Activated naive CD8-positive, alpha-beta T cell treated with anti-CD3 and anti-CD28 coated beads for 36 hours (primary cell): ENCODE measurements at places on chromosomes 7 and 10. TPM values are rescaled to one million over a fixed set of nuclear protein-coding genes. Genes with fewer than 3 reads are reported as not detected.
A peak's percentile ranks its signal among the peaks of the same experiment; 100 is the strongest.

The SMURF1 gene
- total RNA-seq: 12.3 TPM

The PRPF18 gene
- 22.9 TPM for total RNA-seq

The OPN4 gene
- not detected for total RNA-seq

GRCh38 chr7:138981332-138982203 is at the start of gene KIAA1549:
Gene KIAA1549, minus strand, starts transcription at chr7:138981389. Its CDS starts 120 bp downstream, at chr7:138981269.
- H3K4me3 ChIP-seq: peak within 1 kb of the TSS; percentile 85
- peak within 1 kb of the TSS; percentile 38 for H3K27ac ChIP-seq
- H3K27me3 ChIP-seq: peaks cover 41% of the 10 kb centered on the region
- peaks cover 10% of the 10 kb centered on the region for H3K4me1 ChIP-seq
- no peaks in the 10 kb centered on the region for H3K36me3 ChIP-seq

GRCh38 chr10:47406870-47407691 is 23.0 kb upstream of the ZNF488 start:
- DNase-seq: no peak
- no peak overlapping the region for H3K27ac ChIP-seq
- H3K27me3 ChIP-seq: no peaks in the 10 kb centered on the region

GRCh38 chr7:31764462-31764861 is 77.4 kb downstream of the PPP1R17 start:
- no peaks in the 10 kb centered on the region for H3K36me3 ChIP-seq
- DNase-seq: no peak
- H3K27me3 ChIP-seq: no peaks in the 10 kb centered on the region
- no peak overlapping the region for H3K27ac ChIP-seq

- H3K27me3 ChIP-seq: no peaks in the 10 kb centered on the region
- H3K27ac ChIP-seq: no peak overlapping the region
- no peak overlapping the region for H3K4me3 ChIP-seq
- no peak for DNase-seq
- no peaks in the 10 kb centered on the region for H3K4me1 ChIP-seq
Observed at GRCh38 chr10:68594405-68594804, 34.3 kb downstream of the TET1 start.

DNA sequence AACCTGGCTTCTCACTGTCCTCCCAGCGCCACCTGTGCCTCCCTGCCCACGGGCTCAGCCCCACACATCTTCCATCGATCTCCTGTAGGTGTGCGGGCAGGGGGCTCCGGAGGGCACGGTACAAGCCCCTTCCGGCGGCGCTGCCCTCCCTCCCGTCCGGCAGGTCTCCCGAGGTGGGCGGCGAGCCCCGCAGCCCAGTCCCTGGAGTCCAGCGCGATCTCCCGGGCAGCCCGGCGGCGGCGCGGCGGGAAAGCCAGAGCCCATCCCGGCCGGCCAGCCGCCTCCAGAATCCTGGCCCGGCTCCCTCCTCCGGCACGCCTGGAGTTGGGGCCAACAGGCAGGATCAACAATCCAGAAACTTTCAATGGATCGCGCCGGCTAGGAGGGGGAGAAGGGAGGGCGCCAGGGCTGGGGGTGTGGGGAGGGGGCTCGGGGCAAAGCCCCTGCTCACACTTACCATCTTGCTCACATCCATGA is 100.1 kb downstream of the HIP1 start:
- peaks cover 9% of the 10 kb centered on the region for H3K27me3 ChIP-seq
- DNase-seq: no peak
- no peaks in the 10 kb centered on the region for H3K36me3 ChIP-seq
- no peak overlapping the region for H3K27ac ChIP-seq
- H3K4me1 ChIP-seq: peaks cover 7% of the 10 kb centered on the region

DNA sequence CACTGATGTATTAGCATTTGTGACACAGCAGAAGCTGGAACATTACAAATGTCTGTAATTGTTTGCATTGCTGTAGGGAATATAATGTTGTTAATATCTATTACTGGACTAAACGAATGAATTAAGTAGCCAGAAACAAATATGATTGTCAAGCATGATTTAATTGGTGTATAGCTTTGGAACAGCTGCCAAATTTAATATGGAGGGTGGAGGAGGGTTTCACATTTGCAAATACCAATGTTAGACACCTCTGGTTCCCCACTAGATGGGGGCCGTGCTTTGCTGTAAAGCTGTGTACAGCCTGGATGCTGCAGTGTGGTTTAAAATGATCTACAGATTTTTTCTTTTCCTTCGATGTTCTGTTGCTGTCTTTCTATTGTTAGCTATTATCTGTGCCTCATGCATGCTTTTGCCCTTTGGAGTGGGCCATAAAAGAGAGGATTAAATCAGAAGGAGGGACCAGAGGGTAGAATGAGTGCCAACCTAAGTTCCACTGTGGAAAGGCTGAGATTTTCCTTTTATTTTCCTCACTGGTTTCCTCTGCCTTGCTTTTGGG is 23.1 kb downstream of the DNAJB9 start:
- H3K4me1 ChIP-seq: no peaks in the 10 kb centered on the region
- H3K27me3 ChIP-seq: no peaks in the 10 kb centered on the region
- H3K4me3 ChIP-seq: no peak overlapping the region
- H3K27ac ChIP-seq: no peak overlapping the region
- no peaks in the 10 kb centered on the region for H3K36me3 ChIP-seq

GRCh38 chr10:110184398-110184797 is 23.0 kb upstream of the MXI1 start:
- H3K27me3 ChIP-seq: peaks cover 14% of the 10 kb centered on the region
- H3K27ac ChIP-seq: no peak overlapping the region
- no peak overlapping the region for H3K4me3 ChIP-seq
- no peaks in the 10 kb centered on the region for H3K4me1 ChIP-seq

GRCh38 chr7:27459021-27459730 is 203.5 kb downstream of the HIBADH start:
- peaks cover 25% of the 10 kb centered on the region for H3K27me3 ChIP-seq
- H3K27ac ChIP-seq: no peak overlapping the region
- no peak overlapping the region for H3K4me3 ChIP-seq
- DNase-seq: no peak

DNA sequence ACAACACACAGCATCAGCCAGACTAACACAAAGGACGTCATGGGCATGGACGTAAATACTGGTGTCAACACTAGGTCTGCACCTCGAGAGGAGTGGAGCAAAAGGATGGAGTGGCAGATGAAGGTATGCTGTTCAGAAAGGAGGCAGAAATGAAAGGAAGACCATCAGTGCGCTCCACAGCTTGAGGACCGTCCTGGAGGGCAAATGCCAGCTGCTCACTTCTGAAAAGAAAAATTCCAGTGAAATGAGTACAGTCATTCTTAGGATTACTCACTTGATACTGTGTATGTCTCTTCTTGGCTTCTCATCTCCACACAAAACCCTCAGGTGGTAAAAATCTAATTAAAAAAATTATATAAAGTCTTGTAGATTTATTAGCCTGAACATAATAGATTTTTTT is 44.8 kb downstream of the EGFR start:
- no peak overlapping the region for H3K4me3 ChIP-seq
- peaks cover 5% of the 10 kb centered on the region for H3K27me3 ChIP-seq
- H3K36me3 ChIP-seq: no peaks in the 10 kb centered on the region
- no peaks in the 10 kb centered on the region for H3K4me1 ChIP-seq
- no peak for DNase-seq

DNA sequence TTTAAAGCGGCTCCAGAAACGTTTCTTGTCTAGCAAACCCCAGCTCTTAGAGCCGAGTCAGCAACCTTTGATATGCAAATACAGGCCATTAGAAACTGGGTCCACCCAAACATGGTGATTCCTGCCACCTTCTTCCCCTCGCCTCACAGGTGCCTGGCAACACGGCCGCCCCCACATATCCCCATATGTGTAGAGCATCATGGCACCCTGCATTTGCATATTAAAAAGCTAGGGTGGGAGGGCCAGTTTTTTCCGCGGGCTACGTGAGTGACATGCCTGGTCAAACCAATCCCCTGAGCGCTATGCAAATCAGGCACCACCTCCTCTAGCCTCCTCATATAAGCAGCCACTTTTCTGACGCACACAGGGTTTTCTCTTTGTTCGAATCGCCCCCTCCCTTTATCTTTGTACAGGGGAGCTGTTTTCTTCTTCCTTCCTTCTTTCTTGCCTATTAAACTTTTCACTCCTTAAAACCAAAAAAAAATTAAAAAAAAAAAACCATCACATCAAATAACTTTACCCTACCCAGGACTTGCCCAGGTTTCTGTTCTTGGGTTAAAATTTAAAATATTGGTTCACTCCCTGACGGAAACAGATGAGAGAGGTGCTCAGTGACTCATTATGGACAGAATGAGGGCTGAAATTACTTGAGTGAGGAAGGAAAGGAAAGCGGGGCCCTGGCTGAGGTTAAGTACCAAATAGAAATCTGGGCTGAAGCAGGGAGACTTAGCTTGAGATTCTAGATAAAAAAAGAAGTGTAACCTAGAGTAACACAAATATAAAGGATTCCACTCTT is 59.8 kb downstream of the COA1 start:
- DNase-seq: peak; percentile 85
- peaks cover 73% of the 10 kb centered on the region for H3K4me1 ChIP-seq
- peak overlapping the region; percentile 98 for H3K27ac ChIP-seq
